ENCODE measurements at places on chromosomes 2 and 18.

DNA sequence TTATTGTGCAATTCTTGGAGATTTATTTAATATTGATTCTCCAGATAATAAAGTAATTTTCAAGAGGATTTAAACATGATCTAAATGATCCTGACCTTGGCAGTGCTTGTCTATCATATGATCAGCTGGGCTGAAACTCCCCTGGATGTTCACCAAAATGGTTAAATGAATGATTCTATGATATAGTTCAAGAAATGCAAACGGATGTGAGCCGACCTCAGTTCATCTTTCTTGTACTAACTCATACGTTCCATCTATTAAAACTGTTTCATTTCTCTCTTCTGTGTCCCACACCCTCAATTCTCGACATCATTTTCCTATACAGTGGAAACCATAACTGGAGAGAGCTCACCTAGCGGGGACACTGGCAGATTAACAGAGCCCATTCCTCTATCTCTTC lies 281.7 kb upstream of the CCDC68 start:
- no peaks in the 10 kb centered on the region for H3K36me3 ChIP-seq
- no peak overlapping the region for H3K4me3 ChIP-seq
- H3K27me3 ChIP-seq, result no peaks in the 10 kb centered on the region
- DNase-seq, result no peak

DNA sequence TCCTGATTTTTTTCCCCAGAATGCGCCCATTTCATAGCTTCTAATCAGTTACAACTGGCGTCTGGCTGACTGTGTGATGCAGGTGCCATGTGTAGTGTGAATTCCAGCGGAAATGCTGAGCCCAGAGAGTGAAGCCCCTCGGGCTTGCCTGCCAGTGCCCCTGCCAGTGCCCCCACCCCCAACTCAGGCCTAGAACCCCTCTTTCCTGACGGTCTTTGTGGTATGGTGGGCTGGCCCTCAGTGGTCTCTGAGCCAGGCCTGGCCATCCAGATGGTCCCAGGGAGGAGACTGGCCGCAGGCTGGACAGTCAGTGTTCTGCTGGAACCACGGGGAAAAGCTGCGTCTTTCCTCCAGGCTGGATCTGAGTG lies 3.1 kb downstream of the RAMP1 start:
- no peak overlapping the region for H3K4me3 ChIP-seq
- H3K36me3 ChIP-seq, result no peaks in the 10 kb centered on the region
- H3K4me1 ChIP-seq, result peaks cover 30% of the 10 kb centered on the region

DNA sequence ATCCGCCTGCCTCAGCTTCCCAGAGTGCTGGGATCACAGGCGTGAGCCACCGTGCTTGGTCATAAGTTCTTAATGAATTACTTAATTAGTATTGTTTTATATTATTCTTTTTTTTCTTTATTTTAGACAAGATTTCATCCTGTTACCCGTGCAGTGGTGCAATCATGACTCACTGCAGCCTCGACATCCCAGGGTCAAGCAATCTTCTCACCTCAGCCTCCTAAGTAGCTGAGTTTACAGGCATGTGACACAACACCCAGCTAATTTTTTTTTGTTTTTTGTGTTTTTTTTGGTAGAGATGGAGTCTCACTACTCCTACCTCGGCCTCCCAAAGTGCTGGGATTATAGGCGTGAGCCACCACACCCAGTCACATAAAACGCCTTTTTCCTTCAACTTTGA lies 17.3 kb downstream of the C2orf42 start:
- H3K27ac ChIP-seq, result no peak overlapping the region
- H3K4me3 ChIP-seq, result no peak overlapping the region
- peaks cover 82% of the 10 kb centered on the region for H3K36me3 ChIP-seq
- H3K27me3 ChIP-seq, result no peaks in the 10 kb centered on the region

DNA sequence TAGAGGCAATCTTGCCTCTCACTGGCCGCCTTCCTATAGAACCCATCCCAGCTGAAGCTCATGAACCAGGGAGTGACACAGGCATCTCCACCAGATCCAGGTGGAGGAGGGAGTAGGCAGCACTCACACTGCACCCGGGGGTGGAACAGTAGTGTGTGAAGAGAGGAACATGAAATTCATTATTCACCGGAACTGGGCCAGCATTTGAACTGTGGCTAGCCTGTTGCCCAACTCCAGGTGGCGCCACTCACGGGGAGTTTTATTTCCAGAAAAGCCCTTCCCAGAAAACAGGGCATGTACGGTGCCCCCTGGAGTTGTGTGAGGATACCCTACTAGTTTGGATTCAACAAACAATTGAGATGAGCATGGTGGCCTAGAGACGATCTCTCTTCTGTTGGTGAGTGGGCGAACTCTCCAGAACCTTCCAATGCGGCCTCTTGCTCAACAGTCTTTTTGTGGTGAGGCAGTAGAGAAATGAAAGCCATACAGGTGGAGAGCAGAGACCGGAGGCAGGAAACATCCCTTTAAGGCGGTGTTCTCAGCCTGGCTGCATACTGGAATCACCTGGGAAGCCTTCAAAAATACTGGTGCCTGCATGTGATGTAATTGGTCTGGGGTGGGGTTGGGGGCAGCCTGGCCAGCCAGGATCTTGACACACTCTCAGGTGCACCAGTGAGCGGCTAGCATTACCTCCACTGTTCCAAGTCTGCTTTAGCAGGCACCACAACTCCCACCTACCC lies 73.5 kb upstream of the NEDD4L start:
- no peak overlapping the region for H3K4me3 ChIP-seq
- DNase-seq, result no peak
- H3K27ac ChIP-seq, result no peak overlapping the region
- no peaks in the 10 kb centered on the region for H3K4me1 ChIP-seq
- no peaks in the 10 kb centered on the region for H3K36me3 ChIP-seq
- no peaks in the 10 kb centered on the region for H3K27me3 ChIP-seq

DNA sequence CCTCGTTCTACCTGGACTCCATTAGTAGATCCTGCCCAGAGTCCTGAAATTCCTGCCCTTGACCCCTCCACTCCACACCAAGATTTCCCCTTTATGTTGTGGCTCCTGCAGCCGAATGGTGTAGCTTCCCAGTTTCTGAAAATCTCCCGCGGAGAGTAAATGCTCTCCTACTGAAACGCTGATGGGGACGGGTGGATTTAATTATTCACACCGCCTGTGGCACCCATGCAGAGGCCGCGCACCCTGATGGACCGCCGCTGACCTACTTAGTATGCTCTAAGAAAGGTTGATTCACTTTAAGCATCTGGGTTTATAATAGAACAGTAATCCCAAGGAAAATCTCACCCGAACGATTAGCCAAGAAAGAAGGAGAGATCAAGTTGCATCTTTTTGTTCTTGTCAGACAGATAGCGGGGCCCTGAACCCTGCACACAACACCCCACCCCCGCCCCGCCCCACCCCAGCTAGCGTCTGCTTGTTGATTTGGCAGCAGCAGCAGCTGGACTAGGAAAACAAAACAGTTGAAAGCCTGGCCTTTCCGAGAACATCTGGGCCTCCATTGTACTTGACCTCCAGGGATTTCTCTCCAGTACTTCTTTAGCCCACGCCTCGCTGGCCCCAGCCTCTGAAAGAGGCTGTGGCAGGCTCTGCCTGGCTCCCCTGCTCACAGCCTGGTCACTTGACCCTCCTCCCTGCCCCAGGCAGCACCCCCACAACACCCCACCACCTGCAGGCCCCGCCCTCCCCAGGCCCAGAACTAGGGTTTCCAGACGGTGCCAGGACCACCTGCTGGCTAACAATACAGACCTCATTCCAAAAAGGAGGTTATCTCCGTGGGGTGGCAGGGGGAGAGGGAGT lies 53.6 kb downstream of the DPYSL5 start:
- no peaks in the 10 kb centered on the region for H3K27me3 ChIP-seq
- H3K27ac ChIP-seq, result no peak overlapping the region
- H3K4me3 ChIP-seq, result no peak overlapping the region
- peaks cover 3% of the 10 kb centered on the region for H3K4me1 ChIP-seq
- H3K36me3 ChIP-seq, result no peaks in the 10 kb centered on the region
- no peak for DNase-seq

DNA sequence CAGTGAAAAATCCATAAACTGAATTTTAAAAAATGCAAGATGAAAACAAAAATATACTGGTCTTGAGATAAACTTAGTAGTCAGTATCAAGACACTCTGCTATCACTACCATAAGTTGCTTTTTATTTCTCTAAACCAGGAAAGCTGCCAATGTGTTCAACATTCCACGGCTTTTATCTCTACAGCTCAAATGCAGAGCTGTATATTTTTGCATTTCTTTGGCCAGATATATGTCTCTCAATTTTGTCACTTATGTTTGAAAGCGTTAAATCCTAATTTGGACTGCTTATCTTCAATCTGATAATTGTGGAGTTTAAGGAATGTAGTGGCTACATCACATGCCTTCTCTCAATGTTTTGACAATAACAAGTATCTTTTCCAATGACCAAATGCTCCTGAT lies 609.5 kb downstream of the EPHA4 start:
- H3K36me3 ChIP-seq, result no peaks in the 10 kb centered on the region
- H3K4me3 ChIP-seq, result no peak overlapping the region
- no peak for DNase-seq
- H3K27me3 ChIP-seq, result no peaks in the 10 kb centered on the region
- H3K27ac ChIP-seq, result no peak overlapping the region

GRCh38 chr18:58205443-58206160 lies 161.6 kb downstream of the NEDD4L start:
- H3K4me1 ChIP-seq, result no peaks in the 10 kb centered on the region
- H3K27ac ChIP-seq, result no peak overlapping the region
- no peak for DNase-seq
- H3K4me3 ChIP-seq, result no peak overlapping the region
- H3K36me3 ChIP-seq, result no peaks in the 10 kb centered on the region

DNA sequence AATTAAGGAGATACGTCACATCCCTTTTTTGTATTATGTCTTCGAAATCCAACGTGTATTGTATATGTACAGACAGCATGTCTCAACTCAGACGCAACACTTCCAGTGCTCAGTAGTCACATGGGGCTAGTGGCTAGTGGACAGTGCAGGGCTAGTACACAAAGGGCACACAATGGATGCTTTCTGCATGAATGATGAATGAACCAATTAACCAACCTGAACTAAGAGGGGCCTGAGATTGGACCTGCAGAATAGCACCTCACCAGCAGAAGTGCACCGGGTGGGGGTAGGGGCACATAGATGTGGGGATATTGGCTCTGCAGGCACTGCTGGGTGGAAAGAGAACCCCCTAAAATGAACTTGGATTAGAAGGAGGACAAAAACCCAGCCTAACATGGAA lies 20.7 kb downstream of the ST8SIA5 start:
- peak; percentile 4 for DNase-seq
- H3K27ac ChIP-seq, result no peak overlapping the region
- H3K27me3 ChIP-seq, result no peaks in the 10 kb centered on the region
- no peak overlapping the region for H3K4me3 ChIP-seq
- H3K36me3 ChIP-seq, result no peaks in the 10 kb centered on the region

DNA sequence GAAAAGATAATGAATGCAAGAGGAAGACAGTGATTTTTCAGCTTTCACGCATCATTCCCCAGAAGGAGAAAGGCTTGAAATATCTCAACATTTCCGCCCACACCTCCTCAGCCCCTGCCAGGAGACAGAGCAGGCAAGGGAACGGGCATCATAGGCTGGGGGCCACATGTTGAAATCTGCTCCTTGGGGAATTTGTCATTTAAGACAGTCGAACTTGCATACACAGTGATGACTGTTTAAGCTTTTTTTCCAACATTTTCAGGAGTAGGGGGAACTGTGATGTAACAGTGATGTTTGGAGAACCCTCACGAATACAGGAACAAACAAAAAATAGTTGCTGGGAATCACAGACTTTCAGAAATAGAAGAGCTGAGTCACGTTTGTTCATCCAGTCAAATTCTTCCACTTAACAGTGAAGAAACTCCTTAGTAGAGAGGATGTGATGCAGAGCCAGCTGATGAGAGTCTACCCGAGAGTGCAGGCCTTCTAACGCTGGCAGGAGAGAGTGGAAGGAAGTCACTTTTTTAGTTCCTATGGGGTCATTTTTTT lies 266.8 kb downstream of the ALPK2 start:
- peaks cover 12% of the 10 kb centered on the region for H3K36me3 ChIP-seq
- no peaks in the 10 kb centered on the region for H3K27me3 ChIP-seq
- H3K27ac ChIP-seq, result no peak overlapping the region
- no peak for DNase-seq
- H3K4me1 ChIP-seq, result no peaks in the 10 kb centered on the region
- no peak overlapping the region for H3K4me3 ChIP-seq

DNA sequence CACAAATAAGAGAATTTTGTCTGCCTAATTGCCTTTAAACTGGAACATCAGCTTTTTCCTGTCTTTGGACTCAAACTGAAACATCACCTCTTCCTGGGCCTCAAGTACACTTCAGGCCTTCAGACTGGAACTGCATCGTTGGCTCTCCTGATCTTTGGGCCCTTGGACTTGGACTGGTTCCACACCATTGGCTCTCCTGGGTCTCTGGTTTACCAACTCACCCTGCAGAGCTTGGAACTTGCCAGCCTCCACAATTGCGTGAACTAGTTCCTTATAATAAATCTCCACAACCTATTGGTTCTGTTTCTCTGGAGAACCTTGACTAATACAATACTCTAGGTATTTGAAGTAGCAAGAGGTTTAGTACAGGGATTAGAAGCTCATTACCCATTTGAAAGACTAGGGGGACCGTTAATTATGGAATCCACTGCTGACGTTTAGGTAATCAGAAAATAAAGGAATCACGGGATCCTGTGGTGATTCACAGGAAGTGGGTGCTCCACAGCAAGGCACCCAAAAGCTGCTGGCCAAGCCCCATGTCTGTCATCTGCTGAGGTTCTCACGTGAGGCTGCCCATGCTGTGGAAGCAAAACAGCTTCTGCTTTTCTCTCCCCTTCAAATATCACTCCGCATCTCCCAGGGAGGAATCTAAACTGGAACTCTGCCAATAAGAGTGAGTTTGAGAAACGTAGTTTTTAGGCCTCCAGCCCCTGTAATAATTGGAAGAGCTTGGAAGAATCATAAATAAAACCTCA lies 20.0 kb upstream of the SGPP2 start:
- H3K4me3 ChIP-seq, result no peak overlapping the region
- no peaks in the 10 kb centered on the region for H3K27me3 ChIP-seq
- no peak overlapping the region for H3K27ac ChIP-seq
- no peaks in the 10 kb centered on the region for H3K4me1 ChIP-seq
- no peaks in the 10 kb centered on the region for H3K36me3 ChIP-seq

- H3K27me3 ChIP-seq, result peaks cover 2% of the 10 kb centered on the region
- H3K4me3 ChIP-seq, result no peak overlapping the region
- no peak for DNase-seq
- no peaks in the 10 kb centered on the region for H3K36me3 ChIP-seq
- no peaks in the 10 kb centered on the region for H3K4me1 ChIP-seq
- H3K27ac ChIP-seq, result no peak overlapping the region
Measured at GRCh38 chr2:120701499-120701898, 34.2 kb upstream of the GLI2 start.

- H3K27me3 ChIP-seq, result no peaks in the 10 kb centered on the region
- DNase-seq, result no peak
- H3K36me3 ChIP-seq, result no peaks in the 10 kb centered on the region
- no peak overlapping the region for H3K4me3 ChIP-seq
- H3K27ac ChIP-seq, result no peak overlapping the region
Measured at GRCh38 chr18:40708726-40709125, 1246.3 kb upstream of the PIK3C3 start.

- no peak overlapping the region for H3K27ac ChIP-seq
- peaks cover 5% of the 10 kb centered on the region for H3K4me1 ChIP-seq
- H3K27me3 ChIP-seq, result no peaks in the 10 kb centered on the region
- H3K4me3 ChIP-seq, result no peak overlapping the region
Measured at GRCh38 chr18:50726960-50727589, 92.7 kb downstream of the MRO start.
